Activated T-helper 1 cell treated with anti-CD3 and anti-CD28 coated beads, Interleukin-2, amount 50 U/mL, for 16 hours (primary cell): ENCODE measurements at places on chromosomes 12 and 14.
A peak's percentile ranks its signal among the peaks of the same experiment; 100 is the strongest.

DNA sequence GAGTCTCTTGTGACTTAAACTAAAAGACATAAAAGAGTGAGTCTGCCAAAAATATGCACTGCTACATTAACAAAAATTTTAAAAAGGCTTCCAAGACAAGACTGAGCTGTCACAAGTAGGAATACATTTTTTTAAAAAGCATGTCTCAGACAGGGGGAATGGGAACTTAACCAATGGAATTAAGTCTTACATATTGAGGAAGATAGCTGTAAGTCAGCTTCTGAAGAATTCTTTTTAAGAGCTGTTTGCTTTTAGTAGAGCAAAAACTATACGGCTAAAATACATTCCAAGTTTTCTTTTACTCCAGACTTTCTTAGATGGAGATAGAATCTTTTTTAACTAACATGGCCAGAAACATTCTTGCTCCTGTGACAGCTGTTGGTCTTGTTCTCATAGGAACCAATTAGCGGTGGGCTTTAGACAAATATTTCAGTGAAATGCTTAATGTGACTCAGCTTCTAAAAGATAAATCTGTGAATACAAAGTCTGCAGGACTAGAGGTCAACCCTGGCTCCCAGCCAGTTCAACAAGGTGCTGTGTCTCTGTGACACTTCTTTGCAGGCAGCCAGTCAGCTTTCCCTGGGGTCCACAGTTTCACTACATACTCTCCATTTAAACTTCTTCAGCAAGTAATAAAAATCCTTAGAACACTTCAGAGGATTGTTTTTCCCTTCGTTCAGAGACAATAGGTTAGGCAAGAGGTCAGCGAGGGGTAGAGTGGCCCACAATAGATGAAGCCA lies 187.6 kb downstream of the NAV3 start:
- no peak for DNase-seq

- DNase-seq, result no peak
Measured at GRCh38 chr14:98198385-98198784, 1073.6 kb downstream of the BCL11B start.

DNA sequence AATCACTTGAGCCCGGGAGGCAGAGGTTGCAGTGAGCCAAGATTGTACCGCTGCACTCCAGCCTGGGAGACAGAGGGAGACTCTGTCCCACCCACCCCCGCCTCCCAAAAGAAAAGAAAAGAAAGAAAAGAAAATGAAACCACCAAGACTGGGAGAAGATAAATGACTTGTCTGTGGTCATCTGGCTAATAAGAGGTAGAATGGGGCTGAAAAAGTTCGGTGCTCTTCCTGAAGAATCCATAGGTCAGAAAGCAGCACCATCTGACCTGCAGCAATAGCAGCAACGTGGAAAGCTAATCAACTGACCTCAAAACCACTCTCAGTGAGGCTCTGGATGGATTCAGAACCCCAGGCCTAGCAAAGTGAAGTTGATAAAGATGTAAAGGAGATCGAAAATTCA lies 25.2 kb downstream of the SSH1 start:
- DNase-seq, result no peak

DNA sequence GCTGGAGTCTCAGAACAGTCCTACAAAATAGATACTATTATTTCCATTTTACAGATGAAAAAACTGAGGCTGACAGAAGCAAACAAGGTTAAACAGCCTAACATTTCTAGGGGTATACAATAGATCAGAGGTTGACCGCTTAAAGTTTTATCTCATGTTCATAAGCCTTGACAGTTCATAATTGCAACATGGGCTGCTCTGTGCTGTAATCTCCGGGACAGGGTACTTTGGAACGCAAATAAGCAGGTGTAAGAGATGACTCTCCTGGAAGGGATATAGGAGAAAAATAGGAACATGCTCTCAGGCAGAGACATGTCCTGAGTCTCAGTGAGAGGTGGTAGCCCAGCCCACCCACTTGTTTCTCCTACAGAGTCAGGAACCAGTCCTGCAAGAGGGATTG lies 72.8 kb upstream of the RBM19 start:
- DNase-seq, result no peak

DNA sequence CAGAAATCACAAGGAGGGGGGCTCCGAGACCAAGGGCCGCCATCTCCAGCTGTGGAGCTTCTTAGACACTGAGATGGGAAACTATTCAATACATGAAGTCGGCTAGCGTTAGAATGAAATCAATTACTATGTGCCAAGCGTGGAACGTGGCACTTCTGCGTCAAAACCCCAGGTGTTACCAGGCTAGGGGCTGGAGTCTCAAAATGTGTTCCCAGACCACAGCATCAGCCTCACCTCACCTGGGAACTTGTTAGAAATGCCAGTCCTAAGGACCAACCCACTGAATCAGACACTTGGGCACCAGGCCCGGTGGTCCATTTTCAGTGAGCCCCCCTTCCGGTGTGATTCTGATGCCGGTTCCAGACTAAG lies 5.0 kb upstream of the SETD1B start:
- no peak for DNase-seq

GRCh38 chr12:53060064-53060720 lies 10.3 kb downstream of the TNS2 start:
- no peak for DNase-seq

- DNase-seq, result no peak
Measured at GRCh38 chr12:20370866-20371519, 2.7 kb downstream of the PDE3A start.

DNA sequence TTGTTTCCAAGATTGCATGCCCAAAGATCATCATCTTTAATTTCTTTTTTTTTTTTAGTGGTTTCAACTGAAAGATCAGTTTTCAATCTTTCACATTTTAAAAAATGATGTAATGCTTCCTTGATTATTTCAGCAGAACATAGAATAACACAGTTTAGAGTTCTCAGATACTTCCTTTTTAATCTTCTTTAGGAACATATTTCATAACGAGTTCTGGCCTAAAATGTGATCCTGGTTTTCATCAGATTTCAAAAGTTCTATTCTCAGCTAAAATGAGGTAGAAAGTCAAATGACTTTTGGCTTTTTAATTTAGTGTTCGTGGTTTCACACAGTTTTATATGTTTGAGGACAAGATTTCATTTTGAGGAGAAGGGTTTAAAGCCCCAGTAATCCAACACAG lies 40.0 kb upstream of the NR1H4 start:
- DNase-seq, result no peak

DNA sequence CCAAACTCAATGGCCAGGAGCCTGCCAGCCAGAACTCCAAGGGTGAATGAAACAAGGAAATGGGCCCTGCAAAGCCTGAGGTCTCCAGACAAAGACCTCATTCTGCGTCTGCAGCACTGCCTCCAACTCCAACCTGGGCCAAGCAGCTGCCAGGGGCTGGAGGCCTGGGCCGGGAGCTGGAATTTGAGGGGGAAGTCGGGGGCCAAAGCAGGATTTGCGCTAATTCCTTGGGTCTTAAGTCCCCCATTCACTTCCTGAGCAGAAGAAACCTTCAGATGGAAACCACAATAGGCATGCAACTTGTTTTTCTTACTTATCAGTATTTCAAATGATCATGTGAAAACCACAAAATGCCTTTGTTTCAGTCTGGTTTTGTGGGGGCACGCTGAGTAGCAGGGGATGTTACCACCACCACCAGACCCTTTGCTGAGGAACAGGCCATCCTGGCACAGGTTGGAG lies 23.0 kb upstream of the TC2N start:
- DNase-seq, result no peak

DNA sequence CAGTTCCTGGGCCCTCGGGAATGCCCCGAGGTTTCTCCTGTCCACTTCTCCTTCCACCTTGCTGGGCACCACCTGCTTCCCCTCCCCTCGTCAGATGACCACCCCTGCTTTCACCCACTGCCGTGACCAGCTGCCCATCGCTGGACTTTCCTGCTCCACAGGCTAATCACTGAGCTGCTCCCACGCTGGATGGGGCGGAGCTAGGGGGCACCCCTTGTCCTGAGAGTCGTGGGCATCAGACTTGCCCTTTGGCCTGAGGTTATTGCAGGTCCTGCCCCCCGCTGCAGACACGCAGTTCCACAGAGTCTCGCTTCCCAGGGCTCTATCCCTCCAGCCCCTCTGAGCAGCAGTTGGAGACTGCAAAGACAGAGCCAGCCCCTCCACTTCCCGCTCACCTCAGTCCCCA lies 427 bp downstream of the SLC6A12 start:
- no peak for DNase-seq

GRCh38 chr12:51850965-51851299 lies 2.4 kb upstream of the FIGNL2 start:
- no peak for DNase-seq

DNA sequence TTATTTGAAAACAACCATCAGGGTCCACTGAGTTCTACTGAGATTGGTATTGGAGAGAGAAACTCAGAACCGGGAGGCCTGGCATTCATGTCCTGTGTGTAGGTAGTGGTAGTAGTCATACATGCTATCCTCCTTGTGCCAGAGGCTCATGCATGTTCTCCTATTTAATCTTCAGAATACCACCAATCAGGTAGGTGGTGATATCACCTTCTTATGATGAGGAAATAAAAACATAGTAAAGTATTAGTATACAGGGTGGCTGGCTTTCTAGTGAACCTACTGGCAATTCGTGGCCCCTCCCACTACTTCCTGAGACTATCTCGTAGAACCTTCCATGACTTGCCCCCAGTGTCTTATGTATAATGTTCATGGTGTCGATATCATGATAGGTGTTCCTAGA lies 40.5 kb upstream of the EID3 start:
- DNase-seq, result no peak

DNA sequence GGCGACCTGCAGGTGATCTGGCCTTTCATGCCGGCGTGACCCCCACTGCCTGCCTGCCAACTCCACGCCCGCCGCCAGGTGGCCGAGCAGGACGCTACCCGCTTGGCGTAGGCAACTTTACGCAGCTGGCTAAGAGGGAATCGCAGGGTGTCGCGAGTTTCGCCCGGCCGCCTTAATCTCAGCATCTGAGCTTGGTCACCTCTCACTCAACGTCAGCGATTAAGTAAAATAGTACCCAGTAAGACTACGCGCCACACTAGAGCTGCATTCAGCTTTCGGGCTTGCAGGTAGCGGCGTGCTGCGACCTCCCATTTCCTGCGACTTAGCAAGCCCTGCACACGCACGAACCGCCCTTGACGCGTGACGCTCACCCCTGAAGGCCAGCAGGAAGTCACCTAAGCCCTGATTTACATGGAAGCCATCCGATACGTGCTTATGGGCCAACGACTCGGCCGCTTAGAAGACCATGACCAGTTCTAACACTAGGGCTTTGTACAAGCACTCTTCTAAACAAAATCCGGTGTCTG lies 33.2 kb downstream of the WBP11 start:
- DNase-seq, result peak; percentile 68

DNA sequence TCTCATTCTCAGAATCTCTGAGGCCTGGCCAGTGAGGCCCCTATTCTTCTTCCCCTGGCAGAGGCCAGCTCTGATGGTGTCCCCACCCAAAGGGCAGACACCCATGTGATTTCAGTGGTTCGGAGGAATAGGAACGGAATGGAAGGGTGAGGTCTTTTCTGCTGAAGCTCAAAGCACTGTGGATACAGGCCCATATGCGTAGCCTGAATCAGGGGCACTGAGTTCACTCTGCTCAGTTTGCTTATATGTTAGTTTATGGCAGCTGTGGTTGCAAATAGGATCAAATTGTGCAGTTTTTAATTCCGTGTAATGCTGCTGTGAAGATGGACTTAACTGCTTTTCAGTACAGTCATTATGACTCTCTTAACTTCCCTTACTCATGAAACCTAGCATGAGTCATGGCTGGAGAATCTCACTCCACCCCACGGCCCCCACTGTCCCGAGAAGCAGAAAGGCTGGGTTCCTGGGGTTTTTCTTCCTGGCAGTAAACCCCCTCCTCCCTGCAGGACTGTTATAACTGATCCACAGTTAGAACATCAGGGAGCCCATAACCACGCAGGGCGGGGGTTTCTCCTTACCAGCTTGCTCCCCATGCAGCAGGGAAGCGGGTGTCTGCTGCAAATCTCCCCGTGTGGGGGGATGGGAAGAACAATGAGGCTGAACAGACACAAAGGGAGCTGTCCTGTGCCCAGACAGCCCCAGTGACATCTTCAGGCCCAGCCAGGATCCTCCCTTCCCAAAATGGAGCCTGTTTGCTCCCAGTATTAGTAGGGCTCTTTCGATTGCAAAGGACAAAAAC lies 122.7 kb downstream of the SLC38A6 start:
- DNase-seq, result no peak

- DNase-seq, result no peak
Measured at GRCh38 chr14:60618241-60618640, 31.0 kb downstream of the SIX1 start.

DNA sequence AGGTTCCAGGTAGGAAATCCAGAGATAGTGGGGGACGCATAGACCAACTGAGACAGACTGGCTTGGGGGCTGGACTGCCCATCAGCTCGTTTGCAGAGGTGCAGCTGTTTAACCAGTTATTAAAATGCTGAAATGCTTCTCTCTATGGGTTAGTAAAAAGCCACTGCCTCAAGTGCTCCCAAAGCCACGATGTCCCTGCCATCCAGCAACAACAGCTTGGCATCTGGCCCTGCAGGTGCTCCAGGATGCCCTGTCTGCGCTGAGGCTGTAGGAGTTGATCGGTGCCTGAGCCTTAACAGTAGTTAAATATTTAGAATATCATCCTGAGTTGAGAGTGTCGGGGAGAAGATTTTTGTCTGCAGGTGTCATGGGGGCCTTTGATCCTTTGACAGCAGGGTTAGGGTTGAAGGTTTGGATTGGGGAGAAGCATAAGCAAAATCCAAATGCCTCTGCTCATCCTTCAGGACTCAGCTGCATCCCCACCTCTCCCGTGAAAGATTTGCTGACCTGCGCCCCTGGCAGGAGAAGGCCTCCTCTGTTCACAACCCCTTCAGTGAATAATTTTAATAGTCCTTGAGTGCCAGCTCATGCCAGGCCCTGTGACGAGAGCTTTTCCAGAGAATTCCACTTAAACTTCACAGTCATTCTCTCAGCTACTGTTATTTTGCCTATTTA lies 127.3 kb upstream of the PWP1 start:
- DNase-seq, result no peak

DNA sequence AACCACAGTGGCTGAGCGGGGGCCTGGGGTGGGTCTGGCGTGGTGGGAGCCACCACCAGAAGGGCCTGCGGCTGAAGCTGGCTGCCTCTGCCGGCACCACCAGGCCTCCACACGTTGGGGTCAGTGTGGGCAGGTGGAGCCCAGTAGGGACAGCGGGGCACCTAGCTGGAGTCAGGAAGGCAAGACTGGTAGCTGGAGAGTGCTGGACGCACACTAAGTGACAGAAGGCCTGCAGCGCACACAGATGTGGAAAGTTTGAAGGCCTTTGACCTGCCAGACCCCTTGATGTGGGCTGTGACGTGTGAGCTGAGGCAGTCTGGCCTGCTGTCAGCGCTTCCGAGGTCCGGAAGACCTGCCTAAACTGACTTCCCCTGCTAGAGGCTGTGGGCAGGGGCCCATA lies 26.3 kb downstream of the RIN3 start:
- DNase-seq, result no peak

DNA sequence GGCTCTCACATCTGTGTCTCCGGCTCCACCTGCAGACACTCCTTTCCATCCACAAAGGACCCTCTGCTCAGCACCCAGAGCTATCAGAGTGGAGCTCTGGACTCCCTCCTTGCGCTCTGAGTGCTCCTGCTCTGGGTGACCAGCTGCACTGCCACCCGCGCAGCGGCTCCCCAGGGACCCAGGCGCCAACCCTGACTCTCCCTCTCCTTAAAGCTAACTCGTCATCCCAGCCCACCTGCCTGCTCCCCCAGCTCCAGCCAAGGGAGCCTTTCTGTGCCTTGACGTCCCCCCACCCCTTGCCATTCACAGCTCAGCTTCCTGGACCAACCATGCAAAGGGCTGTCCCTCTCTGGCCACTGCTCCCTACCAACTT lies 99.0 kb downstream of the SETD3 start:
- DNase-seq, result no peak
